ENCODE measurements at places on chromosomes 6 and 20.

DNA sequence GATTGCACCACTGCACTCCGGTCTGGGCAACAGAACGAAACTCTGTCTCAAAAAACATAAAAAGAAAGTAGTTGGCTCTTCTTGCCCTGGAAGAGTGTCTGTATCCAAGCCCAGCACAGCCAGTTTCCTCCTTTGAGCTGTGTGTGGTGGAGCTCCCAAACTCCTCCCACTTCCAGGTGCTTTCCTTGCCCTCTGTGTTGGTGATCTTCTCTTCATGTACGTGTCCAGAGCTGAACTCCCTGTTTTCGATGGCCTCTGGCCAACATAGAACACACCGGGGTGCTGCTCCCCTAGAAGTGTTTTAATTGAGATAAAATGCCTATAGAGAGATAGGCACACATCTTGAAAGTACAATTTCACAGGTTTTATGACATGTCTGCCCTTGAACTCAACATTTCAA lies 16.7 kb upstream of the SGK2 start:
- DNase-seq, result no peak

DNA sequence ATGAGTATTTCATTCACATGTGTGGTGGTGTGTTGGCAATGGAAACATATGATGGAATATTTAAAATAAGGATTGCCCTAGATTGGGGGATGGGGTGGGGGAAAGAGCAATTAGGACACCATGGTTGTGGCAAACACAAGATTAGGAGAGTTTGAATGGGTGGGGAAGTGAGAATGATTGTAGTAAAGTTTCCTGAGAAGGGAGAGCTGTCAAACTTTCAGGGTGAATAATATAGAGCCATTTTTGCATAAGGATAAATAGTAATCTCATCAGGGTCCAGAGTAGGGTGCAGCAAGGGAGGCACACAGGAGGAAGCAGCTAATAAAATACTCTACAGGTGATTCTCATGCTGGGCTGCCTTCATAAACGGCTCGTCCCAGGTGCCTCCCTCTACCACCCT lies 294.9 kb upstream of the MARCKS start:
- no peak for DNase-seq

GRCh38 chr6:45689926-45690615 lies 312.3 kb upstream of the SUPT3H start:
- DNase-seq, result no peak

- DNase-seq, result no peak
Observed at GRCh38 chr20:57384953-57385761, 6.0 kb upstream of the RBM38 start.

DNA sequence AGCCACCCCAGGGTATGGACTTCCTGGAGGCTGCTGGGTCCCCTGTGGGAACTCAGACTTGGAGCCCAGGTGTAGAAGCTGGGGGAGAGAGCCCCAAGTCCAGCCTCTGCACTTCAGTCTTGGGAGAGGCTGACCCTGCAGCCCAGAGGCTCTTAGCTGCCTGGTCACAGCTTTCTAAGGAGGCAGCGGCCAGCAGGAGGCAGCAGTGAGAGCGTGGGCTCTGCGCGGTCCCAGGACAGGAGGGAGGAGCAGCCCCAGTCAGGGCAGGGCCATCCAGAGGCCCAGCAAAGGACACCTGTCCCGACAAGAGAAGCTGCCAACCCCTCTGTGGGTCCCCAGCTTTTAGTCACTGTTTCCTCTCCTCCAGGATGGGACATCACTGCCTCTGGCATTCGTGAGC lies 9.4 kb downstream of the TREML2 start:
- DNase-seq, result peak; percentile 22

- no peak for DNase-seq
Observed at GRCh38 chr6:1841136-1841535, 231.4 kb downstream of the FOXC1 start.

DNA sequence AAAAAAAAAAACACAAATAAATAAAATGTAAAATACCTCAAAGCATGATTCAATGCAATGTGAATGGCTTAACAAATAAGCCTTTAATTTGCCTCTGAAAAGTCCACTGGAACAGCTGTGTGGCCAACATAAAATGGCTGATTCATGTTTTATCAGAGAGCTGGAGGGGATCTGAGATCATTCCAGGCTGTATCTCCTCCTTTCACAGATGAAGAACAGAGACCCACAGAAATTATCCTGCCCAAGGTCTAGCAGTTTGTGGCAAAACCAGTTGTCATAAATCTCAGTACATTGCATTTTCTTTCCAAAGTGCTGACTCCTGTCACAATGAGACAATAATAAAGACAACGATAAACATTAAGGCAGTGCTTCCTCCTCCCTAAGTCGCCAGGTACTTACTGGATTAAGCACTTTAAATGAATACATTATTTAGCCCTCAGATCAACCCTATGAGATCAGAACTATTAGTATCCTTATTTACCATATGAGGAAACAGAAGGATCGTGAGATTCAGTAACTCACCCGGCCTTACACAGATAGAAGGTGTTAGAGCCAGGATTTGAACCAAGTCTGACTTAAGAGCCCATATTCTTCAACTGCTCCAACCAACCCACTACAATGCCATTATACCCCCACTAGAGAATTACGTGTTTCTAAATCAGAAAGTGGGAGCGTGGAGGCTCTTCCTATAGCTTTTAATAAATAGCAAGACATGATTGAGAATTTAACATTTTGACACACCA lies 118.3 kb downstream of the KIF13A start:
- no peak for DNase-seq

GRCh38 chr6:116201538-116201937 lies 52.3 kb downstream of the TSPYL4 start:
- no peak for DNase-seq

DNA sequence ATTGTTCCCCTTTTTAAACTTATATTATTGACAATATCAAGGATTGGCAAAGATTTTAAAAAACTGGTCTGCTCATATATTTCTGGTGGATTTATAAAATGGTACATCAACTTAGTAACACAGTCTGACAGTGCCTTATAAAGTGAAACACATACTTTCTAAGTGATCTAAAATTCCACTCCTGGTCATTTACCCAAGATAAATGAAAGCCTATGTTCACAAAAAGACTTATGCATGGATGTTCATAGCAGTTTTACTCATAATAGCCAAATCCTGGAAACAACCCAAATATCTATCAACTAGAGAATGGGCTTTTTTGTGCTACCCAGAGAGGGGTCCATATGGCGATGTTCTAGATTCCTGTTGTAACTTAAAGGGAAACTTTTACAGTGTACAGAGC lies 222.4 kb upstream of the FAM83B start:
- no peak for DNase-seq

- DNase-seq, result no peak
Observed at GRCh38 chr6:23414922-23415321, 711.1 kb upstream of the NRSN1 start.

- DNase-seq, result no peak
Observed at GRCh38 chr6:153047386-153047785, 44.9 kb upstream of the MTRF1L start.

DNA sequence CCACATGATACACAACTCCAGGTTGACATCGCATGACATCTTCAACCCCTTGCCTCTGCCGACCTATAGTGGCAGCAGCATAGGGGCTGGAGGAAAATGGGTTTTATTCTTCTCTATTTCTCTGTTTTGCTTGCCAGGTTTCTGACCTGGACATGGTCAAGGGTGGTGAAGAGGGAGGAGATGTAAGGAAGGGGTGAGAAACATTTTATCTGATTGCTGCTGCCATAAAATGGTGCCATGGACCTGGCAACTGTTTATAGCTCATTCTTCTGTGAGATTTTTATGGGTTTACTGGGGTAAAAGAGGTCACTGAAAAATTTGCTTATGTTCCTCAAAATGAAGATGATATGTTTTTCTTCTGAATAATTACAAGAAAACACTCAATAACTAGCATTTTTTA lies 266.7 kb upstream of the FOXQ1 start:
- DNase-seq, result no peak

DNA sequence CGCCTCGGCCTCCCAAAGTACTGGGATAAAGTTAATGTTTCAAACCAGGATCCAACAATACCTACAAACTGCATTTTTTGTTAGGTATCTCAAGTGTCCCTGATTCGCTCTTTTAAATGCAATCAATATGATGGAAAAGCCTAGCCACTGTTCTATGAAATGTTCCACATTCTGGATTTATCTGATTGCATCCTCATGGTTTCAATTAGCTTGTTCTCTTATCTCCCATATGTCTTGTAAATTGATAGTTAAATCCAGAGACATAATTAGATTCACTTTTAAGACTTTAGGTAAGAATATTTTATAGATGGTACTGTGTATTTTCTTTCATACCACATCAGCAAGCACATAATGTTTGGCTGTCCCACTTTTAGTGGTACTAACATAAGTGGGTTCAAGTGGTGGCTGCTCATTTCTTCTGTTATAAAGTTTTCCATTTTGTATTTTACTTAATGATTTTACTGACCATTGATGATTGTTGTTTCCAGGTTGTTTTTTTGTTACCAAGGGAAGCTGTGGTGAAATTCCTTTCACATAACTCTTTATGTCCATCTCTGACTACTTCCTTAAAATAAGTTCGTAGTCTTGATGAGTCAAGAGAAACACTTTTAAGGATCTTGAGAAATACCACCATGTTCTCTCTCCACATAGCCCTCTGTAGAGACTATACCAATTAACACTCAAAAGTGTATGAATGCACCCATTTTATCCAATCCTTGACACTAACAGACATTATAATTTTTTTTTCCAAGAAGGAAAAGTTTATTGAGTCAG lies 40.5 kb downstream of the RNGTT start:
- DNase-seq, result peak; percentile 69

- no peak for DNase-seq
Observed at GRCh38 chr6:111581957-111582356, 23.7 kb downstream of the TRAF3IP2 start.

DNA sequence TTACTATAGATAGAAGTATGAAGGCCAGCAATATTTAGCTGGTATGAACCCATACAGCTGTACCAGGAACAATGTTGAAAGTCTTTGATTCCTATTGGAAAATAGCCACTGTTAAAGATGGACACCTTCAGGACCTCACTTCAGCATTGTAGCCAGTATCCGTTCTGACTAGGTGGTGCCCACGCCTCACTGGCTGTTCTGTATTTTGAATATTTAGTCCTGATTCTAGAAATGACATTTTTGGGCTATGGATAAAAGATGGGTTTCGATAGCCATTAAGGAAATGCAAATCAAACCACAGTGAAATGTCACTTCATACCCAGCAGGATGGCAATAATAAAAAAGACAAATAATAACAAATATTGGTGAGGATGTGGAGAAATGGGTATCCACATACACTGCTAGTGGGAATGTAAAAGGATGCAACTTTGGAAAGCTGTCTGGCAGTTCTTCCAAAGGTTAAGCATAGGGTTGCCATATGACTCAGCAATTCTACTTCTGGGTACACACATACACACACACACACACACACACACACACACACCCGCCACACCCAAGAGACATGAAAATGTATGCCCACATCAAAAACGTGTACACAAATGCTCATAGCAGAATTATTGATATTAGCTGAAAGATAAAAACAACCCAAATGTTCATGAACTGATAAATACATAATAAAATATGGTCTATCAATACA lies 56.8 kb downstream of the UTRN start:
- no peak for DNase-seq

DNA sequence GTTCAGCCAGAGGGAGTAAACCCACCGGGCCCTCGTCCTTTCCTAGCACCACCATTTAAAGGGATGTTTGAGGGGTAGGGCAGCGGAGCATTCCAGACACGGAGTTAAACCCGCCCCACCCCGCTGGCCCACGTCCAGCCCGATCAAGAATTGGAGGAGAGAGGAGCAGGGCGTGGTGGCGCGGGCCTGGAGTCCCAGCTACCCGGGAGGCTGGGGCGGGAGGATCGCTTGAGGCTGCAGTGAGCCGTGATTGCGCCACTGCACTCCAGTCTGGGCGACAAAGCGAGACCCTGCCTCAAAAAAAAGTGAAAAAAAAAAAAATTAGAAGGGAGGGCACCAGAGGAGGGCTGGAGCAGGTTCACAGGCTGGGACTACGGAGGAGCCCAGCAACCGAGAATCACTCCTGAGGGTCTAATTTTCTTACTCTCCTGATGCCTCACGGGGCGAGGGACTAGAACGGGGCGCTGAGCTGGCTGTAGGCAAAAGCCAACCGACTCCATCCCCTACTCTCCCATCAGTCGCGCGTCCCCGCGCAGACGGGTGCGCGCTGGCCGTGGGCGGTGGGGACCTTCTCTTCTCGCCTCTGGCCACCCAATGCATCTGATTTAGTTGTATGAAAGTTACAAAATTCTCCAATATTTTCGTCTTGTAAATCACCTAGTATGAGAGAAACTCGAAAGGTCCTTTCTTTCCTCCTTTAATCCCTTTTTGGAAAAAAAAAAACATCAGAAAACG lies 6.1 kb upstream of the HSPA1B start:
- DNase-seq, result peak; percentile 54

DNA sequence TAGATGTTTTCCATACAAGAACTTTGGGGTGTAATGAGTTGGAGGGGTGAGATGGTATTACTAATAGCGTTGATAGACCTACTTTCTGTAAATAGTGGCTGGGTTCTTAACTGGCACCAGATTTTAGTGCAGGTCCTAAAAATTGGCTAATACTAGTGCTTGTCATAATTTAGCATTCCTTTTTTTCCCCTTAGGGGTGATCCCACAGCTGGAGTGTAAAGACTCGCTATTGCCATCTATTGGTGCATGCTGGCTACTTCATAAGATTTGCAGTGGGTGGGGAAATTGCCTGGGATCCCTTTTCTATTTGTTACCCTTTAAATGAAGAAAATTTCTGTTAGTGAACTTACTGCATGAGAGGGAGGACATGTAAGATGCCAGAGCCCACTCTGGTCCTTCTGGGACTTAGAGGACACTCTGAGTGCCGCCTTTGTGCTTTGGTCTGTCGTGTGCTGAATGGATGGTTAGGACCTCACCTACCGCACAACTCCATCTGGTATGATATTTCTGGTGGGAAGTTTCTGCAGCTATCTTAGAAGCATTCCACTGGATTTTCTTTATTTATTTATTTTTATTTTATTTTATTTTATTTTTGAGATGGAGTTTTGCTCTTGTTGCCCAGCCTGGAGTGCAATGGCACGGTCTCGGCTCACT lies 195.5 kb downstream of the JARID2 start:
- DNase-seq, result peak; percentile 84

DNA sequence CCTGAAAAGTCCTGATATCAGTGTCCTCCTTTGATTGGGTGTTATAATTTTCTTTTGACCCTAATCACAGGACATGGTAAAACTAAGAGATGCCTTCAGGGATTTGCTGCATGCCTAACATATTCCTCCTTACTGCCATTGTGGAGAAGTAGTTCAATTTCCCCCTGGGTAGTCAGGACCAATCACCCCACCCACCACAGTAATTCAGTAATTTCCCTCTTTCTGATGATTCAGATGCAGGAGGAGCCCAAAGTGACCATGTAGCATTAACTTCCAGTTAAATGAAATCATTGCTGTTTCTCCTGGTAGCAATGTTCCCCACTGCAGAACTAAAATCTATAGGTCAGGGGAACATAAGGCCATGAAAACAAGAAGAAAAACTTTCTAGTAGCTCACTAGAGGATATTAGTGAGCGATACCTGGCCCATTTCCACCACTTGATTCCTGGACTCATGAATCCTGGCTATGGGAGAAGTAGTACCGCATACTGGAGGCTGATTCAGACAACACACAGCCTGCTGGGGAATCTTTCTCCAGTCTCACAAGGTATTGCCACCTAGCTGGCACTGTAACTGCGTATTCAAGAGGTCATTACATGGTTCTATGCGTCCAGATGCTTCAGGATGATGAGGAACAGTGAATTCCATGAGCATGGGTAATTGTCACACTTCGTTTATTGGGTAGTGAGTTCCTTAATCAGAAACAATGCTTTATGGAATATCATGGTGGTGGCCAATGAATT lies 561.2 kb downstream of the HAO1 start:
- no peak for DNase-seq

GRCh38 chr6:14966096-14966905 lies 279.6 kb upstream of the JARID2 start:
- DNase-seq, result no peak

Data from Kasumi-1 (cell line).